Naive thymus-derived CD8-positive, alpha-beta T cell (primary cell): ENCODE measurements at places on chromosomes 11 and 22. TPM values are rescaled to one million over a fixed set of nuclear protein-coding genes. Genes with fewer than 3 reads are reported as not detected.

DNA sequence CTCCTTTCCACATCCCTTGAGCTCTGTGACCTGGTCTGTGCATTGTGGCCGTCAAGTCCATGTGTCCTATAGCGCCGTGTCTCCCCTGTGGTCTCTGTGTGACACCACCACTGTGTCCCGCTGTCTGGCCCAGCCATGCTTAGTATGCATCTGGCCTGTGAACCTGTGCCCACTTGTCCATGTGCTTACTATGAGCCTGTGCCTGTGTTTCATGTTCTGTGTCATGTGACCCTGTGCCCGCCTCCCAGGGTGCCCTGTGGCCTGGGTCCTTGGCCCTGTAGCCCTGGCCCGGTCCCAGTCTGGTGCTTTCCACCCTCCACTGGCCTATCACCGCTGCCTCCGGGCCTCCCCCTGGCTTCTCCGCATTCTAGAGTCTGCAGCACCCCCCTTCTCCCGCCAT is 80.6 kb downstream of the CCDC83 start:
- no peak for DNase-seq

DNA sequence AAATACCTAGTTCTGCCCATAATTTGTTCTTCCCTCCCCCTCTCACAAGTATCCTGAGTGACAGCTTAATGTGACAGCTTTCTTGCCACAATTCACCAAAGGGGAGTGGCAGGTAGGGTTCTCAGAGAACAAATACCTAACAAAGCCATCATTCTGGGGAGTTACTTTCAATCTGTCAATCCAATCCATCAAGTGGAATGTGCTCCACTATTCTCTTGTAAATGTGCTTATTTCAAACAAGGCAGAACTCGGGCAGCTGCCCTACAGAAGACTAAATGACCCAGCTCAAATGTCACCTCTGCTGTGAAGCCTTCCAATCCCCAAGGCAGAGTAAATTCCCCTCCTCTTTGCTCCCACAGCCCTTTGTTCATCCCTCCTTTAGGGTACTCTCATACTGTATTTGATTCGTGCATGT is 27.8 kb downstream of the LGR4 start:
- no peak for DNase-seq

- peak; percentile 60 for DNase-seq
Observed at GRCh38 chr11:61083601-61084147, 18.6 kb upstream of the CD5 start.

DNA sequence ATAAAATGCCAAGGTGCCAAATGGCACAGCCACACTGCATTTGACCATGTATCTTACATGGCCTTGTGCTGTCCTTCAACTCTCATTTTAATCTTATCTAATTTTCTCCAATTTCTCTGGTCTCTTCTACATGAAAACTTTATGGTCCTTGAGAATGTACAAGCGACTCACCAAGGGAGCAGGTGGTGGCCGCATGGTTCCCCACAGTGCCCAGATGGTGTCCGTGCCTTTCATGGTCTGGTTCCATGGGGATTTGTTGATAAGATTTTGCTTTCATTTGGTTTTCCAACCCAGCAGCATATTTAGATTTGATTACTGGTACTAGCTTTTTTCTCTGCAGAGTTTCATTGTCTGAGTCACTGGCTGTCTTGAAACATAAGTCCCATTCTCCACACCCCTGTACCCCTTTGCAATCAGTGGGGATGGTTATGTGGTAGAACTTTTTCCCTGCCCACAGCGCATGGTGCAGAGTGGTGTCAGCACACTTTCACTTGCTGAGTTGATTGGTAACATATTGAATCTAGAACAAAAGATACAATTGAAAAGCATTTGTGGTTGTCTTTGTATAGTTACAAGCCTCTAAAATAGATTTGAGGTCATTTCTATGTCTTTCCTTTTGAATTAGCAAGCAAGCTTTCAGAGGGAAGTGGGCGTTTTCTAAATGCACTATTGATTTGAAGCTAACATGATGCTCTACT is 24.1 kb downstream of the ZNRF3 start:
- DNase-seq = no peak

GRCh38 chr11:120517801-120518291 is 6.3 kb downstream of the GRIK4 start:
- no peak for DNase-seq

GRCh38 chr11:119029069-119029339 is 1.7 kb downstream of the SLC37A4 start:
- DNase-seq = no peak

GRCh38 chr11:76702336-76703128 is 32.0 kb upstream of the LRRC32 start:
- no peak for DNase-seq

- peak; percentile 10 for DNase-seq
Observed at GRCh38 chr22:22893077-22893805, 5.6 kb downstream of the IGLL5 start.

DNA sequence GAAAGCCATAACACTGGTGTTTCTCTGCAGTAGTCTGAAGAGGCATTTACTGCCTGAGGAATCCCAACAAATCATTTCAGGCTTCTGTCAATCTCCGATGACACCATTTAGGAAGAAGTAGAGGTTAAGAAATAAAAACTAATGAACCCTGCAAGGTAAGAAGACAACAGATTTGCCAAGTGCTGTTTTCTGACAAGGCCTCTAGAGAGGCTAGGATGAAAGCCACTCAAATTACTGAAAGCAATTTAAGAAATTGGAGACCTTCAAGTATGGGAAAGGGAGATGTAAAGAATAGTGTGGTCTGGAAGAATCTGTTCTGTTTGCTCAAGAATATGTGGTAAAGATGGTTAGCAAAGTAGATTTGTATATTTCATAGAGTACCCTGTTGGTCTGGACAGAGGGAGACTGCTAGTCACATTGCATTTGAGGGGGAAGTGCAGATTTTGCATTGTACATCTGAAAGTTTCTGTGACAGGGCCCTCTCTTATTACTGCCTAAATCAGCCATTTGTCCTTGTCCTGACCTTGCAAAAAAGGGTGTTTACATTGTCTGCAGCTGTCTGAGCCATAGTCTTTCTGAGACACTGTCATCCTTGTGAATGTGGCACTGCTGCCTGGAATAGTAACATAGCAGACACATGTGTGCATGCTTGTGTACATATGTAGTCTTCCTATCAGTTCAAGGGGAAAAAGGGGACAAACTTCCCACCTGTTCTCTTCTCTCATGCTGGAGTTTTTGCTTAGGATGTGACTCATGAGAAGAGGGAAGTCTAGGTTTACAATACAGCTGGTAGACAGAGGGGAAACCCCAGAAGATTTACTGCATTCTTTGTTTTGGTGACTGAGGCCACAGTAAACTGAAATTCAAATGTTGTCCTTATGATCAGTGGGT is 640.2 kb upstream of the KIRREL3 start:
- no peak for DNase-seq

- DNase-seq = no peak
Observed at GRCh38 chr22:26956371-26956770, 299.0 kb downstream of the MIAT start.

NLRP10 gene
- not detected for polyA plus RNA-seq

DNA sequence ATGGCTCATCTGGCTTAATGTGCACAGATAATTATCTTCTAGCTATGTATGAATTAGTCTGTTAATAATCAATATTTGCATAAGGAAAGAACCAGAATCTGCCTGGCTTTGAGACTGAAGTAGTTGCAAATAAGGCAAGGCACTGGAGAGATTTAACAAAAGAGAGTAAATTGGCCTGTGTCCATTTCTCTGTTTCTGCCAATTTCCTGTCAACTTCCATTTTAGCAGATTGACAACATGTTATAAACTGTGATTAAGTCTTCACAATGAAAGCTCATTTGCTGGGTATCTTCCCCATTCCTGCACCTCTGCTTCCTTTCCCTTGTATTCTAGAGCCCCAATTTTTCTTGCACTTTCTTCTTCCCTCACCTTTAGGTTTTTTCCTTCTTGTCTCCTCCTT is 5.3 kb upstream of the TMEM123 start:
- no peak for DNase-seq
